ENCODE measurements at places on chromosomes 7 and 10. TPM values are rescaled to one million over a fixed set of nuclear protein-coding genes. Genes with fewer than 3 reads are reported as not detected.

DNA sequence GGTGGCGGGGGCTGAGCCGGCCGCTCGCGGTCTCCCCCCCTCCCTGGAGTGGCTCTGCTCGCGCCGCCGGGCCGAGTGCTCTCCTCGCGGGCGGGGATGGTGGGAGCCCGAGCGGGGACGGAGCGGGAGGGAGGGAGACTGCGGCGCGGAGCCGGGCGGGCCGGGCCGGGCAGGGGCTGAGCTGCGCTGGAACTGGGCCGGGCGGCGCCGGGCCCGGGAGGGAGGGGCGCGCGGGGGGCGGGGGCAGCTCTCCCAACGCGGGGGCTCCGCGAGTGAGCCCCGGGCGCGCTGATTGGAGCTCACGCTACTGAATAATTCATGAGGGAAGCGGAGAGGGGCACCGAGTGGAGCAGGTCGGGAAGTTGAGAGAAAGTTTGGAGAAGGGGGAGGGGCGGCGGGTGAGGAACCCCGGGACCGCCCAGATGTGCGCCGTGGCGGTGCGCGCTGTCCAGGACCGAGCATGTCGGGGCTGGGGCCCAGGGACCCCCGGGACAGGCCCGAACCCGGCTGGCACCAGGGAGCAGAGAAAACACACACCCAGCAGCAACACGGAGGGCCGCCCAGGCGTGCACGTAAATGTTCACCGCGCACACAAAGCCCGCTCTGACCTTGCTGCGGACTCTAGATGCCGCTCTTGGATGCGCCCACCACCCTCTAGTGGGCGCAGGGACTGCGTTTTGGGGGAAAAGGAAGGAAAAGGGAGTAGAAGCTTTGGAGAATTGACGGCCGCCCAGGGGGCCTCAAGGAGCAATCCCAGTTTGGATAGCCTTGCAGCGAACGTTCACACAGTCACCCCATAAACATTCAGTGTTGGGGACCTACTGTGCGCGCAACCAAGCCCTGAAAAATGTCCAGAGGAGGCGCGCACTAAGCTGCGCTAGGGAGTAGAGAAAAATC, at the start of gene EPHB4:
Gene EPHB4, minus strand, starts transcription at position 194 of the 897 bp plus-strand sequence. CDS start 493 bp downstream, outside the sequence.
- peak within 1 kb of the TSS; percentile 71 for H3K4me3 ChIP-seq
- no peaks in the 10 kb centered on the region for H3K36me3 ChIP-seq
- peak within 1 kb of the TSS; percentile 75 for H3K27ac ChIP-seq
- no peaks in the 10 kb centered on the region for H3K27me3 ChIP-seq
- peak; percentile 83 for DNase-seq

DNA sequence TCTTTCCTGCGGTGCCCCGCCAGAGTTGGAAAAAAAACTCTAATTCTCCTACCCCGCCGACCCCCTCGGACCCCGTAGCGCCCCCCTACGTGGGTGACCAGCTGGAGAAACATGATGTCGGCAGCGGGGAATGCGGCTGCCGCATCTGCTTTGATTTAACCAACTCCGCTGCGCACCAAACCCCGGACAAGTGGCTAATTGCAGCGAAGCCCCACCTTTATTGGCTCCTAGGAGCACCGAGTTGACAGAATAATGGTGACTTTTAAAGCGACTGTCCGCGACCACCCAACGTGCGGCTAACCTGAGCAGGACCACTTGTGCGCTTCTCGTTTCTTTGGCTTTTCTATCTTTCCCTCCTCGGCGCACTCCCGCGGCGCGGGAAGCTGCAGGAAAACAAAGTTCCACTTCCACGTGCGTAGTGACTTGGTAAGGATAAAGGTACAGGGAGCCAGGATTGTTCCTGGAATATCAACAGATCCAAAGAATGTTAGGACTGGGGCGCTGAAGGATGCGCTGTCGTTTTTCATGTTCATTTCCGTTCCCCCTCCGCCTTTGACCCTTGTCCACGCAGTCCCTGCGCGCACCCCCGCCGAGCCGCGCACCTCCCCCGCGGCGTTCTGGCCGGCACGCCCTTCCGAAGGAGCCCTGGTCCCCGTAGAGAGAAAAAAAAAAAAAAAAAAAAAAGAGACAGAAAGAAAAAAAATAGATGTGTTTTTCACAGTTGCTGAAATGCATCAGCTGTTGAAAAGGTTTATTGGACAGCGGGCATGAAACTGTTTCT, 1.4 kb downstream of the WNT16 start:
- H3K4me3 ChIP-seq, result no peak overlapping the region
- no peaks in the 10 kb centered on the region for H3K36me3 ChIP-seq
- H3K4me1 ChIP-seq, result peaks cover 8% of the 10 kb centered on the region
- peaks cover 30% of the 10 kb centered on the region for H3K27me3 ChIP-seq
- DNase-seq, result peak; percentile 49

HOXA3 gene
- polyA plus RNA-seq, result 0.38 TPM

ADRA2A gene
- polyA plus RNA-seq, result 15.0 TPM

- peaks cover 71% of the 10 kb centered on the region for H3K36me3 ChIP-seq
- no peak overlapping the region for H3K4me3 ChIP-seq
- no peaks in the 10 kb centered on the region for H3K27me3 ChIP-seq
- no peak overlapping the region for H3K27ac ChIP-seq
Observed at GRCh38 chr7:100819586-100819985, 7.7 kb downstream of the EPHB4 start.

- H3K27me3 ChIP-seq, result no peaks in the 10 kb centered on the region
- no peak for DNase-seq
- H3K4me3 ChIP-seq, result no peak overlapping the region
- H3K4me1 ChIP-seq, result no peaks in the 10 kb centered on the region
- no peaks in the 10 kb centered on the region for H3K36me3 ChIP-seq
Observed at GRCh38 chr7:23405240-23405618, 65.1 kb downstream of the IGF2BP3 start.

GRCh38 chr7:50412973-50413372, 37.2 kb downstream of the FIGNL1 start:
- H3K4me3 ChIP-seq, result no peak overlapping the region
- H3K4me1 ChIP-seq, result no peaks in the 10 kb centered on the region
- no peaks in the 10 kb centered on the region for H3K36me3 ChIP-seq
- no peaks in the 10 kb centered on the region for H3K27me3 ChIP-seq

DNA sequence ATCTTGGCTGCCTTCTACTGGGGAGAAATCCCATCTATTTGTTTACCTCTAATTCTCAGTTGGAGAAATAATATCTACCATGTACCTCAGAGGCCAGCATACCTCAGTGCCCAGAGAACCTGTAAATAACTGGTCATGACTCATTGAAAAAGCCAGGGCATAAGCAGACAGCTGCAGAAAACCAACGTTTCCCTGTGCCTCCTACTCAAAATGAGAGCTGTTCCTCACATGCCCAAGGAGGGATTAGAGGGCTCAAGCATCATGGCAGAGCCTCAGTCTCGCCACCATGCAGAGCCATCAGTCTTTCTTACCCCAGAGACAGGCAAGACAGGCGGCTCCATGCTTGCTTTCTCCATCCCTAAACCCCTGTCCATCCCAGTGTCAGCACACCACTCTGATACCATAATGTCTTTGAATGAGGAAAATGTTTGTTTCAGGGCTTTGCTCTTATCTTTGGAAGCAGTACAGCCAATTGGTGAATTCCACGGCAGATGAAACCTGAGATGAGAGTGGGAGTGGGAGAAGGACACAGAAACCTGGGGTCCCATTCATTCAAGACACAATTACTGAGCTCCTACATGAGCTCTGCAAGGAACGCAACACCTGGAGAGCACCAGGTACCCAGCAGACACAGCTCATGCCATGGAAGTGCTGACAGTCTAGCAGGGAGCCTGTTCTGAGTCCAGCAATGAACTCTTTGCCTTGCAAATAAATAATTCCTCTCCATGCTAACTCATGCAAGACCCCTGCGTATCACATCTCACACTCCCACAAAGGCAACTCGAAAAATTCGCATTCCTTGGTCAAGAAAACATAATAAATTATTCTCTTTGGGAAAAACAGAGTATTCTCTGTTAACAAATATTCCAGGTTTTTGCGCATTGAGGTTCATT, 21.1 kb downstream of the PON1 start:
- no peaks in the 10 kb centered on the region for H3K27me3 ChIP-seq
- DNase-seq, result no peak
- H3K4me3 ChIP-seq, result no peak overlapping the region
- H3K36me3 ChIP-seq, result no peaks in the 10 kb centered on the region
- H3K27ac ChIP-seq, result no peak overlapping the region

GRCh38 chr7:43569424-43569823, 13.5 kb upstream of the STK17A start:
- DNase-seq, result no peak
- no peak overlapping the region for H3K27ac ChIP-seq
- no peaks in the 10 kb centered on the region for H3K4me1 ChIP-seq
- H3K27me3 ChIP-seq, result no peaks in the 10 kb centered on the region
- no peaks in the 10 kb centered on the region for H3K36me3 ChIP-seq

GRCh38 chr10:11655836-11656235, 44.4 kb upstream of the USP6NL start:
- no peaks in the 10 kb centered on the region for H3K36me3 ChIP-seq
- DNase-seq, result no peak
- no peak overlapping the region for H3K27ac ChIP-seq
- H3K27me3 ChIP-seq, result no peaks in the 10 kb centered on the region

- H3K4me3 ChIP-seq, result no peak overlapping the region
- H3K4me1 ChIP-seq, result peaks cover 24% of the 10 kb centered on the region
- H3K36me3 ChIP-seq, result no peaks in the 10 kb centered on the region
- DNase-seq, result no peak
- no peaks in the 10 kb centered on the region for H3K27me3 ChIP-seq
Observed at GRCh38 chr10:114824391-114824790, 2.8 kb downstream of the FHIP2A start.

CRHR2 gene
- polyA plus RNA-seq, result 0.66 TPM

DNA sequence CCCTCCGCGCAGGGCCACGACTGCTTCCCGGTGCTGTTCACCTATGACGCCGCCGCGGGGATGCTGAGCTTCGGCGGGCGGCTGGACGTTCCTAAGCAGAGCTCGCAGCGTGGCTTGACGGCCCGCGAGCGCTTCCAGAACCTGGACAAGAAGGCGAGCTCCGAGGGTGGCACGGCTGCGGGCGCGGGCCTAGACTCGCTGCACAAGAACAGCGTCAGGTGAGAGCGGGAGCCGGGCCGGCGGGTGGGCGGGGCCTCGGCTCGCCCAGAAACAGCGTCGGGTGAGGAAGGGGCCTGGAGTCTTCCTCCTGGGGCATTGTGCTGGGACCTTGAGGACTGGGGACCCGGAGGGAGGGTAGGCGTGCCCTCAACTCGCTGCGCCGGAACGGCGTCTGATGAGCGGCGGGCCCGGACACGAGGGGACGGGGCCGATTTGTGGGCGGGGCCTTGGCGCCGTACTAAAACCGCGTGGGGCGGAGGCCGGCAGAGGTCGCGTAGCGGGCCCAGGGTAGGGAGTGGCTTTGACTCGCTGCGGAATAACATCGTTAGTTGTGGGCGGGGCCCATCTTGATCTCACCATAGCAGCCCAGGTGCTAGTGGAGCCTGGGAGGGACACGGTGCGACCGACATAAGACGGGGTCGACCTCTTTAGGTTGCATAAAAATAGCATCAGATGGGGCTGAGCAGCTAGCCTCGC, 15.6 kb downstream of the PDAP1 start:
- peak; percentile 91 for DNase-seq
- peaks cover 6% of the 10 kb centered on the region for H3K4me1 ChIP-seq
- peak overlapping the region; percentile 67 for H3K27ac ChIP-seq
- H3K4me3 ChIP-seq, result peak overlapping the region; percentile 68
- H3K27me3 ChIP-seq, result no peaks in the 10 kb centered on the region

- H3K36me3 ChIP-seq, result no peaks in the 10 kb centered on the region
- no peaks in the 10 kb centered on the region for H3K4me1 ChIP-seq
- no peak for DNase-seq
- H3K27me3 ChIP-seq, result no peaks in the 10 kb centered on the region
Observed at GRCh38 chr10:76149182-76149581, 717.8 kb downstream of the LRMDA start.

DNA sequence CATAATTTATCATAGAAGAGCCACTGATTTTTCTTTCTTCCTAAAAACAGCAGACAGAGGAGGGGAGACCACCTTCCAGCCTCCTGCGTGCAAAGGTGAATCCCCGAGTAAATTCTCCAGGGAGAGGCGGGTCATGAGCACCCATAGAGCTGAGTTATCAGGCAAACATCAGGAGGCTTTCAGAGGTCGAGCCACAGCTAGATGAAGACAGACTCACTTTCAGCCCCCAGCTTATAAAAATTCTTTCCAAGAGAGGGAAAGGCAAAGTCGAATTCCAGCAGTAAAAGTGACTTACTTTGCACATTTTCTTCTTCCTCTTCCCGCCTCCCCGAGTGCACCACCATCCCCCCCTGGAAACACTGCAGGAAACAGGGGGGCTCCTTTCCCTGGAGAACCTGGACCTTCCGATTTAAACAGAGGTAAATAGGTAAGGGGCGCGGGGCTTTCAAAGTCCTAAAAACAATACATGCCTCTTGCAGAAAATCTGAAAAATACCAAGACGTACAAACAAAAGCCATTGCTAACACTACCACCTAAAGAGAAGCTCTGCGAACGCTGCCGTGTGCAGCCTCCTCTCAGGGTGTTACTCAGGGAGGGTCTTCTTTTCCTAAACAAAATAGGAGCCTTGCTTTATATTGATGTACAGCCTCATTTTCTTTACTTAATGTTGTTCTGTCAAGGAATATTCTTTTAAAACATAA, 163.8 kb downstream of the SVIL start:
- no peak overlapping the region for H3K4me3 ChIP-seq
- no peaks in the 10 kb centered on the region for H3K36me3 ChIP-seq
- no peaks in the 10 kb centered on the region for H3K27me3 ChIP-seq
- H3K4me1 ChIP-seq, result no peaks in the 10 kb centered on the region
- no peak overlapping the region for H3K27ac ChIP-seq

- no peak overlapping the region for H3K4me3 ChIP-seq
- no peak for DNase-seq
- H3K27ac ChIP-seq, result no peak overlapping the region
- no peaks in the 10 kb centered on the region for H3K36me3 ChIP-seq
Observed at GRCh38 chr10:100993986-100994708, 5.5 kb upstream of the LZTS2 start.

CTNNA3 gene
- 0.15 TPM for polyA plus RNA-seq

SAP25 gene
- 17.8 TPM for polyA plus RNA-seq

- DNase-seq, result peak; percentile 39
- no peak overlapping the region for H3K27ac ChIP-seq
- H3K4me1 ChIP-seq, result no peaks in the 10 kb centered on the region
Observed at GRCh38 chr7:157428554-157428945, 91.7 kb downstream of the DNAJB6 start.

DNA sequence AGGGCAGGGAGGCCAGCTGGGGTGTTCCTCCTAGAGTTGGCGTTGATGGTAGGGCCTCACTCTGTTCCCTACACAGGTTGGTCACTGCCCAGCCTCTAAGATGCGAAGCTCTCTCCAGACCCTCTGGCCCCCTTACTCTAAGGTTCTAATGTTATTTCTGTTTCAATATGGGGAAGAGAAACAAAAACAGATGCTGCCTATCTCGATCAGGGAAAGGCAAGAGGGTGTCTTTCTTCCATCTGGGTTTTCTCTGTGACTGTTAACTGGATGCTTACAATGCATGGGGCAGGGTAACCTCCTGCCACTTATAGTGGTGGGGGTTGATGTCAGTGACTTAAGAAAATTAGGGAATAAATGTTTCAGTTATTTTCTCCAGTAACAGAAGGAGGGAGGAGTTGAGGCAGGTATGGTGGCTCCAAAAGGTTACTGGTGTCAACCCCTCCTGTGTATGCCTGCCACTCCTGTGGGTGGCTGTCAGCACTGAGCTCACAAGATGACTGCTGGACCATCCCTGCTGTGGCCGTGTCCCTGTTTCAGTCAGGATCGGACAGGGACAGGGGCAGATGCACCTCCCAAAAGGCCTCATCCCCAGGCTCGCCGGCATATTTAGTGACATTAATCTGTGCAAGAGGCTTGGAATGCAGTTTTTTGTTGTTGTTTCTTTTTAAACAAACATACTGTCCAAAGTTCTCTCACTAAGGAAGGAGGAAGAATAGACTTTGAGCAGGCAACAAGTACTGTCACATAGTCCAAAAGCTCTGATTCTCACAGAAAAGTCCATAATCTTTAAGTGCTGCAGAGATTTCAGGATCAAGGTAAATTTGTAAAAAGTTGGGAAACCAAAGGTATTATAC, 39.6 kb upstream of the SYPL1 start:
- no peak overlapping the region for H3K4me3 ChIP-seq
- no peaks in the 10 kb centered on the region for H3K27me3 ChIP-seq
- H3K36me3 ChIP-seq, result no peaks in the 10 kb centered on the region
- H3K4me1 ChIP-seq, result no peaks in the 10 kb centered on the region
- H3K27ac ChIP-seq, result no peak overlapping the region
